Activated T-helper 1 cell treated with anti-CD3 and anti-CD28 coated beads, Interleukin-12 subunit alpha, Interleukin-12 subunit beta, Interleukin-2, Interleukin-4 antibody, amounts not matched to agents 30 ng/mL and 10 ng/mL and 1 ng/mL, durations not matched to agents 14 hours and 24 hours and 36 hours (primary cell): ENCODE measurements at places on chromosomes 12 and 14. TPM values are rescaled to one million over a fixed set of nuclear protein-coding genes. Genes with fewer than 3 reads are reported as not detected.

IQSEC3 gene
- 0.05 and 0.24 TPM in 2 replicates for total RNA-seq

STAT6 gene
- total RNA-seq: 306 and 318 TPM in 2 replicates

BRMS1L gene
- total RNA-seq: 6.3 and 9.1 TPM in 2 replicates

- DNase-seq: no peak
Observed at GRCh38 chr12:118424884-118425283, 48.5 kb downstream of the SUDS3 start.

- no peak for DNase-seq
Observed at GRCh38 chr12:117900561-117900960, 68.2 kb downstream of the KSR2 start.

DNA sequence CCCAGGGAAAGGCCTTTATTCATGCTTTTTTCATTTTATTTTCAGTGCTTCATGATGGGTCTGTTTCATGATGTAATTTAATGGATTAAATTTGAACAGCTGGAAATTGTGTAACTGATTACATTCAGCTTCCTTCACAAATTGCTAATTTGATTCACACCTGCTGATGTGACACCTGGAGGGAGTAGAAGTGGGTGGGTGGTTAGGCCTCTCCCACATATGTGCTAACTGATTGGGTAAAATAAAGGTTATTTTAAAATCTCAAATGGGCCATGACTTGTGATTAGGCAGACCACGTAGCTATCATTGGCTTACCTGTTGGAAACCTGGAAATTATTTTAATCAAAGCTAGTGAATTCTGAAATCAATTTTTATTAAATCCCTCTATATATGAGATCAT is 142.1 kb downstream of the GXYLT1 start:
- no peak for DNase-seq

DNA sequence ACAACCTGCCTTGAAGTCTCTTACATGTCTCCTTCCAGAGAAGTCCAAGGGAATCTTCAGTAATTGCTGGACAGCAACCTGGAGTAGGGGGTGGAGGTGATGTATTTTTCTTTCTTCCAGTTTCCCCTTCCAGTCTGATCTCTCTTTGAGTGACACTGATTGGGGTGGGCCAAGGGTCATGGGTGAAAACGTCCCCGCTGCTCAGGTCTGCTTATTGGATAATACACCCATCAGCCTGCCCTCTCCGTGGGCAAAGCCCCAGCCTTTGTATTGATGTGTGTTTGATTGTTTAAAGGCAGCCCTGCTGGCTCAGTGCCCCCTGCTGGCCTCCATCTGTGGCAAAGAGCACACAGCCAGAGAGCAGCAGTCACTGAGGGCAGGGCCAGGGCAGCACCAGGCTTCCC is 35.7 kb upstream of the ATP2A2 start:
- peak; percentile 11 for DNase-seq

DNA sequence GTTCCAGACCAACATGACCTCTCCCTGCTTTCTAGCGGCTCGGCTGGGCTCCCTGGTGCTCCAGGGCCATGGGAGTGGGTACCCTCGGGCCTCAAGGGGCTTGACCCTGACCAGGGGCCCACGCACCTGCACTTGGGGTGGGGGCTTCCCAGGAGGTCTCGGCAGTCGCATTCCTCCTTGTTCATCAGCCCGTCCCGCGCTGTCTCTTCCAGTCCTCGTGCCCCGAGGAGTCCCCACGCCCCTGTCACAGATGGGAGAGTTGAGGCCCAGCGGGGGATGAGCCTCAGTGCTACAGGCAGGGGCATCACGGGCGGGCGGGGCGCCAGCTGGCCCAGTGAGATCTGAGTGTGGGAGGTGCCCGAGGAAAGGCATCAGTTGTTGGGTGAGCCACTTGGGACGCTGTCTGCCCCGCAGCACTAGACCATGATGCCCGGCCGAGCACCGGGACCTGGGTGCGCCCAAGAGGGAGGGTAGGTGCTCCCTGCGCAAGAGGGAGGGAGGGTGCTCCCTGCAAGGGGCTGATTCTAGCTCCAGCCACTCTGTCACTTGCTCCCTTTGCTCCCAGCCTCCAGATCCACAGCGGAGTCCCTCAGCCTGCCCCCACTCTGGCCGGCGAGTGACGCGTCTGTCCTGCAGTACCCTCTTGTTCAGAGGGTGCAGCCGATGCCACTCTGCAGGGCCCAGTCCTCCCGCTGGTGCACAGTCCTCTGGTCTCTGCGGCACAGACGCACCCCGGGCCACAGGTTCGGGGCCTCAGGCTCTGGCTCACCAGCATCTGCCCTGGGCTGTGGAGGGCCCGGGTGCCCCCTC is 23.8 kb downstream of the MMP17 start:
- no peak for DNase-seq

DNA sequence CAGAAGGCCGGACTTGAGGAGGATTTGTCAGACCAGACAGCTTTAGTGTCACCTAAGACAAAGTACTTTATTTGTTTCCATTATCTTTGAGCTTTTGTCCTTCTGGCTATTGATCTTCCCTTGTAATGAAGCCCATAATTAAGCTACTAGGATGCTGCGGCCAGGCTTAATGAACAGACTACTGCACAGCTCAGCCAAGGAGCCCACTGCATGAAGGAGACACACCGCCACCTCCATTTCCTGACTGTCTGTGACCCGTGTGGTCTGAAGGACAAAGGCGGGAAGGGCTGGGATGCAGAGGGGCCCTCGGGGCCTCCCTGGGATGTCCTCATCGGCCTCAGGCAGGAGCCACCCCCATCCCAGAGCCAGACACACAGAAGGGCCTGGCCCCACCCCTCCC is 31.0 kb upstream of the GALNT9 start:
- no peak for DNase-seq

DNA sequence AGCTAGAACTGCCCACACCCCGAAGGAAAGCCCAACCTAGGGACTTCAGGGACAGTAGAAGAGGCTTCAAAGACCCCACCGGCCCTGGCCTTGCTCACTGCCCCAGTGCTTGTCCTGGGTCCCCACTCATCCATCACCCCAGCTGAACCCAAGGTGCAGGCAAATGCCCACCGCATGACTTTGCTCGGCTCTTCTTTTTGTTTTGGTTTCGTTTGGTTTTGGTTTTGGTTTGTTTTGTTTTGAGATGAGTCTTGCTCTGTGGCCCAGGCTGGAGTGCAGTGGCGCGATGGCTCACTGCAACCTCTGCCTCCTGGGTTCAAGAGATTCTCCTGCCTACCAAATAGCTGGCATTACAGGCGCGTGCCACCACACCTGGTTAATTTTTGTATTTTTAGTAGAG is 9.0 kb downstream of the CCDC85C start:
- DNase-seq: peak; percentile 51

DNA sequence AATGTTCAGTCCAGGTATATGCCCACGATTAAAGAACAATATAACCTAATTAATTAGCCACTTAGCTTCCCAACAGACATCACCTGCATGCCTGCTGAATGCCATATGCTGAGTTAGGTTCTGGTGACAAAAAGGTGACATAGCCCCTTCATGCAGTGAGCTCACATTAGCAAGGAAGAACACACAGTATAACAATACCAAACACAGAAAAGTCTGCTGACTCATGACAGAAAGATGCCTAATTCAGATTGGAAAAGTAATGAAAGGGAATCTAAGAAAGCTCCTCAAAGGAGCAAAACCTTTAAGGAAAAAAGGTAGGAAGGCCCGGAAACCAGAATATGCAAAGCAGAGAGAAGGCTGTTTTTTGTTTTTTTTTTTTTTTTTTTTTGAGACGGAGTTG is 59.0 kb downstream of the FERMT2 start:
- DNase-seq: no peak

GRCh38 chr12:66132408-66132807 is 1.9 kb upstream of the LLPH start:
- no peak for DNase-seq

GRCh38 chr12:121697093-121697698 is 15.4 kb upstream of the TMEM120B start:
- DNase-seq: peak; percentile 24

GRCh38 chr12:50117057-50117622 is 5.1 kb downstream of the COX14 start:
- no peak for DNase-seq

GRCh38 chr12:52146822-52147366 is 44.9 kb downstream of the KRT80 start:
- no peak for DNase-seq

GRCh38 chr12:18581232-18581962 is 156.4 kb downstream of the PLCZ1 start:
- DNase-seq: no peak
